ENCODE measurements at places on chromosomes 1 and 21.

- no peak for DNase-seq
These were observed 166.4 kb upstream of the AJAP1 start for GRCh38 chr1:4488018-4488417.

- peak; percentile 82 for DNase-seq
These were observed 6.9 kb upstream of the GPATCH4 start for GRCh38 chr1:156608036-156608674.

DNA sequence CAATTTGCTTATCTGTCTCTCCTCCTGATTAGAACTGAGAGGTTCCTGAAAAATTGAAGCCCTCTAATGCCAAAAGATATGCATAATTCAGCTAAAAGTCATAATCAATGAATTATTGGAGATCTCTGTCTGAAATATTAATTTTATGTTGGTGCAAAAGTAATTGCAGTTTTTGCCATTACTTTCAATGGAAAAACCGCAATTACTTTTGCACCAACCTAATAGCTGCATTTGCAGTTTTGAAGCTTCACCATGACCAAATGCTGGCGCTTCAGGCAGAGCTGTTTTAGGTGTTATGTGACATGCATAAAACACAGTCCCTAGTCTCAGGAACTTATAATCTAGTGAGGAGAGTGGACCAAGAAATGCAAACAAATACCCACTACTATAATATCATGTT, 29.7 kb upstream of the FASLG start:
- no peak for DNase-seq

DNA sequence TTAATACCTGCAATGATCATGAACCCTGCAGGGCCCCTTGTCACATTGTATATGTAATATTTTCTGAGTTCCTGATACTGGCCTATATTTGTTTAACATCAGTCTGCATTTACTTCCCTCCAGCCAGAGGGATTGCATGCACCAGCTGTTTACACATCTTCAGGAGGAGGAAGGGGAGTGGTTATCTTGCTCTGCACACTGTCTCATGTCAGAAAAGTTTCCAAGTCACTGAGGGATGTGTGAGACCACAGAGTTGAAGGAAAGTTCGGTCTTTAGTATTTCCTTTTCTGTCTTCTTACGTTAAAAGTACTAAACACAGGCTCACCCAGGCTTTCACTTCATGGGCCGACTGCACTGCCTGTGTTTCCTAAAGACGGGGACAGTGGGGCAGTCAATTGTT, 574.1 kb downstream of the LMO4 start:
- DNase-seq, result no peak

- DNase-seq, result no peak
These were observed 37.1 kb downstream of the KIAA0040 start for GRCh38 chr1:175155473-175155856.

- DNase-seq, result no peak
These were observed 347.9 kb downstream of the USH2A start for GRCh38 chr1:216075339-216075738.

Data from kidney glomerular epithelial cell (primary cell).